Cerebellar nuclear complex (tissue), 1 donor: ENCODE measurements at places on chromosomes 6 and 20.

GRCh38 chr6:56758553-56758952 is 115.9 kb upstream of the DST start:
- no peak for DNase-seq

DNA sequence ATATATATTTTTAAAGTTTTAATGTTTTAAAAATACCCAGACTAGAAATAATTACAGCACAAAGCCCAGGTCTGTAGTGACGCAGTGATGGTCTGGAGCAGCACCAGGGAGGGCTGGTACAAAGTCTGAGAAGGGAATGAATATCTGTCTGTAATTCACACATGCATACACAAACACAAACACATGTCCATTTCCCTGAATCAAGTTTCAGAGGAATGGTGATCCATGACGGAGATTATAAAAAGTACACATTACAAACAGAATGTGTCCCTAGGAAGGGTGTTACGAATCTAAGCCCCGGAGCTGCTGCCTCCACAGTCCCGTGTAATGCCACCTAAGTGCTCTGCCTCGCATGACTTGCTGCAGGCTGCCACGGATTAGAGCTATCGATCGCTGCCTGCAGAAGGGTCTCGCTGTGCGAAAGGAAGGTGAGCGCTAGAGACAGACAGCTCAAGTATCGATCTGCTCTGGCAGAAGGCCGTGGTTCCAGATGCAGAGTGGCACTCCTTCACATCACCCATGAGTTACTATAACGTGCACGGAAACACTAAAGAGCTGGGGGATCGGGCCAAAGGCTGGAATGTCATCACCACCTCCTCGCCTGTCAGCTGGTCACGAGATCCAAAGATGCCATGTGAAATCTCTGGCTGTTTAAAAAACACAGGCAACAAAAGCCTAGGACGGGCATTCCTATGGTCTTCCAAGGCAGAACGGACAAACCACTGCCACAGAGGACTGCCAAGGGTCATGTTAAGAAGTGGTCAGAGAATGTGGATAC is 87.1 kb downstream of the INSM1 start:
- DNase-seq: no peak

GRCh38 chr20:38537176-38537575 is 43.8 kb upstream of the ADIG start:
- DNase-seq: no peak

GRCh38 chr20:48657426-48658197 is 170.2 kb downstream of the PREX1 start:
- DNase-seq: no peak

DNA sequence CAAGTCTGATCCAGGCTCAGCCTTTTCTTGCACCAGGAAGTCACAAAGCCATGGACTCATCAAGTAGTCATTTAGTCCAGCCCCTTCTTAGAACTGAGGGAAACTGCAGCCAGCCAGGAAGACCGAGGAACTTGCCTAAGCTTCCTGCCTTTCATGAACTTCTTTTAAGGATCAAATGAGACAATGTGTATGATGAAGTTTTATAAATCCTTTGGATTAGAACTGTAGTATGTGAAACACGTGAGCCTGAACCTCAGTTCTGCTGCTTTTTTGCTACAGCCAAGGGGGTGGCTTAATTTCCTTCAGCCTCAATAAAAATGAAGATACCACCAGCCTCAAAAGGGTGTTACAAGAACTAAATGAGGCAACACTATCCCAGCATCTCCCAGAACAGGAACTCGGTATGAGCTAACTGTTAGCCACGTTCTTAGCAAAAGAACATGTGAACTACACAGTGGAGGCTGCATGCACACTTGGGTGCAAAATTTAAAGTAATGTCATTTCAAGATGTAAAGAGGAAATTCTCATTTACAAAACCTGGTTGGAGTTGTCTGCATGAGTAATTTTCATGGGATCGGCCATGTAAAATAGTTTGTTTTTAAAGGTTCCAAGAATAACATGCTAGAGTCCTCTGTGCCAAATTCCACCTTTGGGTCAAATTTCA is 76.0 kb upstream of the TBC1D7 start:
- DNase-seq: no peak

DNA sequence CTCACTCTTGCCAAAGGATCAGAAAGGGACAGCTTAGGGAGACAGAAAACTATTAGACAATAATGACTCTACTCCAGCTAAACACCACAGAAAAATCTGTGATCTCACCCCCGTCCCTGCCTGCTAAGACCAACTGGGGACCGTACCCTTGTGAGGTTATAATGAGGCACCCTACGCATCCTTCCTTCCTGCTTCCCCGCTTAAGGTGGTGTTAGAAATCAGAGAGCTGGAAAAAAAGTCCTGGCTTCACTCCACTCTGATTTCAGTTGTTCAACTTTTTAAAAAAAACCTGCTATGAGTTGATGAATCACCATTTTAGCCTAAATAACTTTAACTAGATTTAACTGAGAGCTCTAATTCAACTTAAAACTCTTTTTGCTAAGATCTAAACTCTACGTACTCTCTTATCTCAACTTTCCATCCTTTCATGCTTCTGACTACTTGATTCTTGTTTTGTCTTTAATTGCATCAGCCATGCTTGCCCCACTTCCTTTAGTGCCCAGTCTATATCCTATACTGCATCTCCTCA is 35.8 kb upstream of the TMEM14A start:
- no peak for DNase-seq

- no peak for DNase-seq
Observed at GRCh38 chr6:156963712-156964700, 186.8 kb downstream of the ARID1B start.

DNA sequence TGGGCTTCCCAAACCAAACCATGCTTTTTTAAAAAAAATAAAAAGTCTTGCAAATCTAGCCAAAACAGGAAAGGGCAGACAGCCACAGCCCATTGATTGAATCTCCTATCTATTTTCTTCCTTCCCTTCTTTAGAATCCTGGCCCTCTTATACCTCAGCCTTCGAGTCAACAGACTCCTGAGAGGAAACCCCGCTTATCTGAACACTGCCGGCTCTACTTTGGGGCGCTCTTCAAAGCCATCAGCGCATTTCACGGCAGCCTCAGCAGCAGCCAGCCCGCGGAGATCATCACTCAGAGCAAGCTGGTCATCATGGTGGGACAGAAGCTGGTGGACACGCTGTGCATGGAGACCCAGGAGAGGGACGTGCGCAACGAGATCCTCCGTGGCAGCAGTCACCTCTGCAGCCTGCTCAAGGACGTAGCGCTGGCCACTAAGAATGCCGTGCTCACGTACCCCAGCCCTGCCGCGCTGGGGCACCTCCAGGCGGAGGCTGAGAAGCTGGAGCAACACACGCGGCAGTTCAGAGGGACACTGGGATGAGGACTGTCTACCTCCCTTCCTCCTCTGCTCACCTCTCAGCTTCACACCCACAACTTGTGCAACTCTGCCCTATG is 10.1 kb upstream of the RTF2 start:
- DNase-seq: no peak

GRCh38 chr6:78867020-78867369 is 356 bp upstream of the IRAK1BP1 start:
- no peak for DNase-seq

- no peak for DNase-seq
Observed at GRCh38 chr20:62117362-62117646, 5.0 kb upstream of the LSM14B start.

DNA sequence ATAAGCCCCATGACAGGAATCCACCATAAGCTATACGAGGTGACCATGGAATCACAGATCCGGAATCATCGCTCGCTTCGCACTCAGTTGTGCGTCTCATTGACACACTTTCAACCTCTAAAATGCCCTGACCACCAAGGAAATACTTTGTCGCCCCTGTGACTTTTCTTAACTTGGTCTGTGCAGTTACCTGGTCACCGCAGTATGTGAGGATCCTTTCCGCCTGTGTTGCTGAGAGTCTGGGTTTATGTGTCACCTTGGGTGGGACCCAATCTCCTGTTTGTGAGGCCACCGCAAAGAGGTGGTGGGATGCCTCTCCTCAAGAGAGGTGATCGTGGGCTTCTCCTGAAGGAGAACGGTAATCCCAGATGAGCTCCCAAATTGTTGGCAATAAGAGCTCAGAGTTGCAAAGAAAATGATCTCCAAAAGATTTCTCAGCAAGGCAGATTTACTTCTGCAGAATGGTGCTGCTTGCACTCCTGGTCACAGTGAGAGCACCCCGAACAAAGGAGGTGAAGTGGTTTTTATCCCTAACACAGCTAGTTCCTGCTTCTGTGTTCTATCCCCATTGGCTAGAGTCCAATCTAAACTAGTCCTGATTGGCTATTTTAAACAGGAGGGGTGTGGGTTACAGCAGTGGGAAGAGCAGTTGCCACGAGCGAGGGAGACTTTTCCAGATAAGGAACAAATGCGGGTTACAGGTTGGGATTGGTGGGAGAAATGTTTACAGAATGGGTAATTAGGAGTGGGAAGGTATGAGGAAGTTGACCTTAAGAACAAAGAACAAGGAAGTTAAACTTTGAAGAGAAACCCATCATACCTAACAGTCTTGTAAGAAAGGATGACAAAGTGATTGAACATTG is 9.1 kb upstream of the ZNFX1 start:
- no peak for DNase-seq

GRCh38 chr6:132391391-132392269 is 9.6 kb downstream of the MOXD1 start:
- no peak for DNase-seq

- DNase-seq: peak; percentile 49
Observed at GRCh38 chr20:3115190-3116107, 30.9 kb upstream of the AVP start.

- DNase-seq: no peak
Observed at GRCh38 chr20:18796282-18796833, 17.2 kb upstream of the SCP2D1 start.

GRCh38 chr20:23641936-23642751 is 4.4 kb upstream of the CST3 start:
- DNase-seq: no peak

DNA sequence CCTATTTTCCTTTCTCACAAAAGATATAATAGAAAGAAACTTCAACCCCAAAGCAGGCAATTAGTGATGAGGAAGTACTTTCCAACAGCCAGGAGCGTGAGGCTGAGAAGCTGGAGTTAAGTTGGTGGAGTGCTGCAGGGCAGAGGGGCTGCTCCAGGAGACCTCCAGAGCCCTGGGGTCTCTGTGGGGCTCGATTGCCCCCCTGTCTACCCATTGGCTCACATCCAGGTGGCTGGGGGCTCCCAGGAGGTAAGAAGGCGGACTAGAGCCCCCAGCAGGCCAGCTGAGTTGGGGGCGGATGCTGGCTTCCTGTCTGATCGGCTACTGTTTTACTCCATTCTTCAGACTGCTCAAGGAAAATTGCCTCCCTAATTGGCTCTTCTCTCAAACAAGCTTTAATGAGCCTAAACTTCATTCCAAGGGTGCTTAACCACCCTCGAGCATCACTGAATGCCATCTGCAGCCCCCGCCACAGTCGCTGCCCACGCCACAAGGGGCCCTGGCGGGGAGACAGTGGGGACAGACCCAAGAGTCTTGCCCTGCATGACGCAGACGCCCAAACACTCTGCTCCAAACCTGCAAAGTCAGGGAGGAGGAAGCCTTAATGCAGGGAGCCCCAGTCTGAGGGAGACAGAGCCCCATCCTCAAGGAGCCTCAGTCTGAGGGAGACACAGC is 78.6 kb downstream of the MDGA1 start:
- DNase-seq: no peak

DNA sequence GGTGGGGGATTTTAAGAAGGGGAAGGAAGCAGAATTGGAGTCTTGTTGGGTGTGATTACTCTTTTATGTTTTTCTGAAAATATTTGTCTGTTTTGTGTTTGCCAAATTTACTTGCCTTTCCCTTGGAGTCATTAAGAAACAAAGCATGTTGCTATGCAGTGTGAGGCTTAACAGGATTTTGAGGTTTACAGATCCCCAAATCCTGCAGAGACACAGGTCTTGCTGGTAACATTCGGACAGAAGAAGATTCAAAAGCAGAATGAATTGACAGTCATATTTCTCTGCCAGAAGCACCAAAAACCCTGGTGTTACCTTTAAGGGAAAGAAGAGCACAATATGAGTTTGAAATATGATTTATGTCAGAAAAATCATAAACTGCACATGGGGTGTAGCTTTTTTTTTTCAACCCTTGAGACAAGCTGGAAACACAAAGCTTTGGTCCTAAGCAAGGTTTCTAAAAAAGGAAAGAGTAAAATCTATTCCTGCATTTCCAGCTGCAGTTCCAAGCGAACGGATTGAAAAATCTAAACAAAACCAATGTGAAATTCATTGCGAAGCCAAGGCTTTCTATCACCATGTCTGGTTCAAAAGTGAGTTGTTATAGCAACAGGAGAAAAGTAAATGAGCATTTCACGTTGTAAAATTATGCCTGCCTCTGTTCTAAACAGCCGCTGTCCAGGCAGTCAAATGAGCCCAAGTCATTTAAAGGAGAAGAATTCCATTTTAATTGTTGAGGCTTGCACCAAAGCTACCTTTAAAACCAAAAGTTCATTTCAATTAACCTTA is 358.9 kb upstream of the SASH1 start:
- no peak for DNase-seq

- DNase-seq: no peak
Observed at GRCh38 chr6:128242765-128243403, 277.5 kb downstream of the PTPRK start.

- no peak for DNase-seq
Observed at GRCh38 chr6:90103056-90103800, 193.4 kb downstream of the BACH2 start.

GRCh38 chr6:126170978-126171382 is 168.9 kb upstream of the CENPW start:
- no peak for DNase-seq

GRCh38 chr6:43509142-43509983 is 783 bp downstream of the LRRC73 start:
- no peak for DNase-seq

DNA sequence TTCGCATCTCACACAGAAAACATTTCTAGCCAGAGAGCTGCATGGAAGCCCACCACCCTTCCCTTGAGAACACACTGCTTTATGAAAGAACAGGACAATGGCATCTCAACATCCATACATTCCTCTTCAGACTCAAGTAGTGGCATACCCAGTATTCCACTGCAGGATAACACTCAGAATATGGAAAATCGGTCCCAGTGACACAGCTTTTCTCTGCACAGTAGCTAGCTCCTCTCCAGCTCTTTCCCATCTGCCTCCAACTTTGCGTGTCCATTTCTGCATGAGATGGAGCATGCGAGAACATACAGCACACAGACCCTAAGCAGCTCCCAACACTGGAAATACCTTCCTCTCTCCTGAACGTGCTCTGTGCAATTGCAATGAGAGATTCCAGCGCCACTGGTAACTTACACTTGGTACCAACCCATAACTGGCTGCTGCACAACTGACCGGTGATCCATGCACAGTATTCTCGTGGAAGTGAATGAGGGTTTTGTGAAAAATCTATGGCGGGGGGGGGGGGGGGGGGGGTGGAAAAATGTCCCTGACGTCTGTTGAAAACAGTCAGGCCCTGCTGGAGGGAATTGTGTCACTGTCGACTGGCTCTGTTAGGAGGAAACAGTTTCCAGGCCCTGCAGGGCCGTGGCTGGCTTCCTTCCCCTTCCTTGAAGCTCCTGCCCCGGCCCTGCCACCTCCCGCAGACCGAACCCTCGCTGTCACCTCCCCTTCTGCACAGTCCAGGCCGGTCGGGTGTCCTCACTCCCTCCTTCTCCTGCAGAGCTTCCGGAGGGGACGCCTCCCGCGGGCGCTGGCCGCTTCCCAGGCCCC is 265.9 kb upstream of the QKI start:
- no peak for DNase-seq
